ENCODE measurements at places on chromosomes 3 and 15. TPM values are rescaled to one million over a fixed set of nuclear protein-coding genes. Genes with fewer than 3 reads are reported as not detected.

DNA sequence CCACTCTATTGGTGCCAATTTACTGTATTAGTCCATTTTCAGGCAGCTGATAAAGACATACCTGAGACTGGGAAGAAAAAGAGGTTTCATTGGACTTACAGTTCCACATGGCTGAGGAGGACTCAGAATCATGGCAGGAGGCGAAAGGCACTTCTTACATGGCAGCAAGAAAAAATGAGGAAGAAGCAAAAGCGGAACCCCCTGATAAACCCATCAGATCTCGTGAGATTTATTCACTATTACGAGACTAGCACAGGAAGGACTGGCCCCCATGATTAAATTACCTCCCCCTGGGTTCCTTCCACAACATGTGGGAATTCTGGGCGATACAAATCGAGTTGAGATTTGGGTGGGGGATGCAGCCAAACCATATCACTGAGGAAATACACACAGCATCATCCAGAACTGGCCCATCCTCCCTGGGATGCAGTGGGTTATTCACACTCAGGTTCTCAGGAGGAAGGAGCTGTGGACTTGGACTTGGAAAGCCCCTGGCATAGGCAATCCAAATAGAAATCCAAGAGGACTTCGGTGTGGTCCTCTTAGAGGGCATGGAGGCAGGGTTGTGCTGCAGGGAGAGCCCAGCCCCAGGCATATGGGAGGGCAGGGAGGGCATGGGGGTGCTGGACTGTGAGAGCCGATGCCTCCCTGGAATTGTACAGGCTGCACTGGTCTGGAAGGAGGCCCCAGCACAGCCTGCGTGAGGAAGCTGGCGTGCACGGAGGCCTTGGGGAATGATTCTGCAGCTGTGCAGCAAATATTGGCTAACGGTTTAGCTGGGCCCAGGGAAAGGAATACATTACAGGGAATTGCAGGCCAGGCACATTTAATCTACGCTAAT lies 62.9 kb downstream of the EFCAB12 start:
- no peak for DNase-seq

The PAQR5 gene
- 0.91 TPM for total RNA-seq

The SIDT1 gene
- 0.11 TPM for total RNA-seq

DNA sequence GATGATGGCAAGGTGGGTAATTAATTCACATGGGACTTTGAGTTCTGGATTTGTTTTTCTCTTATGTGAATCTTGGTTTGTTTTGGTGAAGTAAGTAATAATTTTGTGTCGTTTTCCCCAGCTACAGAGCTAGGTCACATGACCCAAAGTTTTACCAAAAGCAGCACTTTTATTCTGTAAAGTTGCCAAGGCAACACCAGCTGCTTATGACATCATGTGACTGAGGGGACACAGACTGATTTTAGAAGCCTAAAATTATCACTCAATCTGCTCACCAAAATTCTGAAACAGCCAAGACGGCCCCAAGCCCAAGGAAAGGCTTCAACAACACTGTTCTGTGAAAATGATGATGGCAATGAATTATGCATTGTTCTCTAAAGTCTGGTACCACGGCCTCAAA lies 63.9 kb downstream of the MEX3B start:
- DNase-seq: no peak

The PTPN23 gene
- total RNA-seq: 15.1 TPM

GRCh38 chr3:105526360-105527111 lies 159.8 kb downstream of the ALCAM start:
- DNase-seq: peak; percentile 26

GRCh38 chr3:155673421-155673820 lies 71.5 kb downstream of the PLCH1 start:
- no peak for DNase-seq

DNA sequence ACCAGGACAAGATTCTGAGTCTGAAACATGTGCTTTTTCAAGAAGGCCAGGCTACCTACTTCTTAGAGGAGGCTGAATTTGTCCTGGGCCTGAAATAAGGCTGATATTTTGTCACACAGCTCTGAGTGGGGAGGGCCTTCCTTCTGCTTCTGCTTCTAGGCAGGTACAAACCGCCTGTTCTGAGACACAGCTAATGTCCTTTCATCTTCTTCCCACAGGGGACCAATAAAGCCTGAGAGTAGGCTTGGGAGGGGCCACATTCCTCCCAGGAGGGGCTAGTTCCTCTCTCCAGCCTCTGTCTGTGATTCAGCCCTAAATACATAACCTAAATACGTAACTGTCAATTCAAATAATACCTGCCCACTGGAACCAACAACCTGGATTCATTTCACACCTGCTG lies 34.8 kb downstream of the CRYGS start:
- no peak for DNase-seq

The CD96 gene
- not detected for total RNA-seq

- no peak for DNase-seq
Measured at GRCh38 chr3:177553579-177553978, 356.3 kb upstream of the TBL1XR1 start.

DNA sequence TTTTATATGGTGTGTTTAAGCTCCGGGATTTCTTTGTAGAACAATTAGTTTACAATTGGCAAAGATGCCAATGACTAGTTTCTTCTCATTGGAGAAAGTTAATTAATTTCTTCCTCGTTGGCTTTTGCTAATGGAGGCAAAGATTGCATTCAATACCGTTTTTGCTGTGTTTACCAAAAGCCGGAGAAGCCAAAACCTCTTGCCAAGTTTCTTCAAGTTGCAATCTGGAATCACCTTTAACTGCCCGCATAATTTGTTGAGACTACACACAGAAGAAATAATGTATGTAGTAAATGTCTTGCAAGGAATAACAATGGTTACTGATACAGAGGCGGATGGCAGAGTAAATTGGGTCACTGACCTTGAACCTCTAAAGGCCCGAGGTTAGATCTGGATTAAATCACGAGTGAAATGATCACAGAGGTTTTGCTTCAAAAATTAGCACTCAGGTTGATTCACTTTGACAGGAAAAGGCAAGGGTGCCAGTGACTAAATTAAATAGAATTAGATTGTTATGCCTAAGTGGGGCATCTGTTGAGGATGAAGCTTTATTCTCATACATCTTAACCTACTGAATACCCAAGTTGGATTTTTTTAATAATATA lies 732.1 kb upstream of the NR2F2 start:
- no peak for DNase-seq

GRCh38 chr3:184563561-184563925 lies 2.0 kb downstream of the EPHB3 start:
- no peak for DNase-seq

DNA sequence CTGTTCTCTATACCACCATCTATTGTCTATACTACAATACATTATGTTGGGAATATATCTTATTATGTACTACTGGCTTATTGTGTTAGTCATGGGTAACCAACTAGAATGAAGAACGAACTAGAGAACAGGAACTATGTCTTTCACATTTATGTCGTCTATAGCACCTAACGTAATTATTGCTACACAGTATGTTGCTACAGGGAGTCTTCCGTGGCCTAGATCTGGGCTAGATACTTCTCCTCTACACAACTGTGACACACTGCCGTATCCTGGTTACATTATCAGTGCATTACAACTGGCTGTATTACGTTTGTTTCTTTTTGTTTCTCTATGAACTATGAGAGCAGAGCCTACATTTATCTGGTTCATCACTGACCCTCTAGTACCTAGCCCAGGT lies 34.0 kb downstream of the SCG5 start:
- no peak for DNase-seq

The POTEB2 gene
- not detected for total RNA-seq

- no peak for DNase-seq
Measured at GRCh38 chr3:185297867-185298266, 44.0 kb upstream of the EHHADH start.

GRCh38 chr3:55564726-55565125 lies 77.6 kb upstream of the WNT5A start:
- DNase-seq: no peak

The NEK11 gene
- total RNA-seq: 8.6 TPM

- no peak for DNase-seq
Measured at GRCh38 chr15:34760909-34761308, 6.1 kb upstream of the GJD2 start.

DNA sequence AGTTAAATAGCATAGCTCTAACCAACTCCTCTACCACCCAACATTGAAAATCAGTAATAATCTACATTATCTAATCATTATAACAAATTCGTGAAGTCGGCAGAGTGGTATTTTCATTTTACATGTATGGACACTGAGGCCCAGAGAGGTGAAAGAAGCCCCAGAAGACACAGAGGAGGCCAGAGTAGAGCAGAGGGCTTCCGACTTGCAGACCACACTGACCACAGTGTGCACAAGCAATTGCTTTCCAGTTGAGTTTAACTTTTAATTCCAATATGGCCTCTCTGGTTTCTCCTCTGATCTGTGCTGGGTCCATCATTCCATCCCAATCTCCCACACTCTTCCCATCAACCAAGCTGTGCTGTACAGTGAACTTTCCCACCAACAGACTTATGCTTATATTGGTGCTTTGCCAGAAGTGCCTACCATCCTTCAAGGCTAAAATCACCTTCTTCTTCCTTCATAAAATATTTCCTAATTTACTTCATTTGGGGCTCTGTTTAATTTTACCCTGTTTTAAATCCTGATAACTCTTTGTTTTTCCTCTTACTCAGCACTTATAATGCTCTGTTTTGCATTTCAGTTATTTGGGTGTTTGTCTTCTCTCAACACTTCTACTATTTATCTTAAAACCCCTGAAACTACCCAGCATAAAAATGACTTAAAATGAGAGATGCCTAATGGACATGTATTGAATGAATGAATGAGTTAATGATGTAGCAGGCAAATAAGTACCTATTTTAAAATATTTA lies 81.8 kb upstream of the TNFSF10 start:
- DNase-seq: peak; percentile 76

- DNase-seq: no peak
Measured at GRCh38 chr3:125160606-125161371, 51.8 kb downstream of the SLC12A8 start.

DNA sequence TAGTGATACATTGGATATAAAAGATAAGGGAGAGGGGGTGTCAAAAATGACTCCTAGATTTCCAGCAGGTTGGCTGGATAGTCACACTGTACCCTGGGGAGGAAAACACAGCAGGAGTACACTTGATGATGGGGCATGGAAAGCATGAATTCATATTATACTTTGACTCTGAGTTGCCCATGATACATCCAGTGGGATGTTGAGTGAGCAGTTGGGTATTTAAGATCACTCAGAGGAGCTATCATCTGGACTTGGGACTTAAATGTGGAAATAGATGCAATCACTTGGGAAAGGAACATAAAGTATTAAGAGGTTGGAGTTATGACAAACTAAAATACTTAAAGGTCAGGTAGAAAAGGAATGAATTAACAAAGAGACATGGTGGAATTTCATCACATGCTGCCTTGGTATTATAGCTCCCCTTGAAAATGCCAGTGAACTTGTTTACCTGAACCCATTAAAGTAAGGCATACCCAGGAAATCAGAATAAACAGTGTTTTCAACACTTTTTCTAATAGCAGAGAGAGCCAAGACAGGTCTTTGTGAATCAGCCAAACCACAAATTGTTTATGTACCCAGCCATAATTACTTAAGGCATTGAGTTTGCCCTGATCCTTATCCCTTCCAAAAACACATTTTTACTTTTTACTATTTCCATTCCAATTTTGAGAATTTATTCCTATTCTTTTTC lies 49.9 kb upstream of the ABI3BP start:
- no peak for DNase-seq

The TGM5 gene
- total RNA-seq: not detected

The SUSD5 gene
- total RNA-seq: 2.3 TPM

GRCh38 chr3:175386630-175387029 lies 527.5 kb downstream of the NAALADL2 start:
- peak; percentile 90 for DNase-seq

The C3orf33 gene
- total RNA-seq: 2.6 TPM

DNA sequence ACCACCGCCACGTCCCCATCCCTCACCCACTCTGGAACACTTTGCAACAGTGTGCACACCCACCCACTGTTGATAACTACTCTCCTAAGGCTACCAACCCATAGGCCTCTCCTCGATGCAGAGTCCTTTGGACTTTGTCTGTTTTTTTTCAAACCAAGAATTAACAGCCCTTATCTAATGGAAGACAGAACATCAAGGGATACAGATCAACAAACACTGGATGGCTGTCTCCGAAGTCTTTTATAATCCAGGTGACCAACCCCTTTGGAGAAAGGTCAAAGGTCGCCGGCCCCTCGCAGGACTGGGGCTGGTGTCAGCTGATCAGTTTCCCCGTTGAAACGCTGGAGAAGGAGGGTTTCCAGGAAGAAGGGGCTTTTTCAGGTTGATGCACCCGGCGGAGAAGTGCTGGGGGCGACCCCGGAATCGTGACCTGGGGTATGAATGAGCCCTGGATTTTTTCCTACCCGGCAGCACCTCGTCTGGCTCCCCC lies 532 bp downstream of the B4GALT4 start:
- peak; percentile 15 for DNase-seq

DNA sequence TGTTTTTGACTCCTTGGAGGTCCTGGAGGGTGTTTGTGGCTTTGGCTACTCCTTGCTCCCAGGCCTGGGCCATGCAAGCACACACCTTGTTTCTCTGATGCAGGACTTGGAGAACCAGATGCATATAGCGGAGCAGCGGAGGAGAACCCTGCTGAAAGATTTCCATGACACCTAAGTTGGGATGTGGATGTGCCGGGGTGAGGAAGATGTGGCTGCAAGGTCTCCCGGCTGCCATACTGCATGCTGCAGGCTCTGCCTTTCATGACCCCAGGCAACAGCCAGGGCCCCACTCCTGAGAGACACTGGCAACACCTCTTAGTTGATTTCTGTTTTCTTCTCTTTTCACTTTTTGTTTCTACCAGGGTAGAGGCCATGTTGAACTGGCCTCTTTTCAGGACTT lies 6.9 kb upstream of the P4HTM start:
- no peak for DNase-seq

DNA sequence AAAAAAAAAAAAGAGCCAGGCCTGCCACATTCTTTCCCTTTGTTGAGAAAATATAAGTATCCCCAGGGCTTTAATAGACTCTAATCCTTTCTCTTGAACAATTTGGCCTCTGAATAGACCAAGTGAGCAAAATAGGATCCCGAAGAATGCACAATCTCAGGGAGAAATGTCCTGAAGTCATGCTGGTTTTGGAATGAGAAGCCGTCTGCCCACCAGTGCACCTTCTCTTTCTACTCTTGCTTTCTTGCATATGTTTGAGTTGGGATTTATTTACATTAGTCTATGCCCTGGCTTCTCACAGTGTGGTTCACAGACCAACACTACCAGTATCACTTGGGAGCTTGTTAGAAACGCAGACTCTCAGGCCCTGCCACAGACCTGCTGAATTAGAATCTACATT lies 153.0 kb downstream of the ZNF621 start:
- no peak for DNase-seq

DNA sequence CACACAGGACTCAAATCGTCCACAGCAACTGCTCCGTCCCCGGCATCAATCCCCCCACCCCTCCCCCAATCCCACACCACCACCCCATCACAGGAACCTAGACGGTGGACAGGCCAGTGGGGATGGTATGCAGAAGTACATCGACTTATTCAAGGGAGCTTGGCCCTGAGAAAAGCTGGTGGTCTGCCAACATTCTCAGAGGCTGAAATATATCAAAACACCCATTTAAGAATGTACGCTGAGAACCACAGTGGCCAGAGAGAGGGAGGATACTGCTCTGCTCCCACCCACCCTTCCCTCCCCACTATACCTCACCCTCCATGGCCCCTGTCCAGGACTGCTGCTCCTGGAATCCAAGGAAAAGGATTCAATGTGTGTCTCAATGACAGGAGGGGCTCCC lies 12.4 kb upstream of the USP3 start:
- DNase-seq: peak; percentile 59

Measured in Daoy (cell line).